CD8-positive, alpha-beta memory T cell (primary cell): ENCODE measurements at places on chromosomes 12 and 14.

DNA sequence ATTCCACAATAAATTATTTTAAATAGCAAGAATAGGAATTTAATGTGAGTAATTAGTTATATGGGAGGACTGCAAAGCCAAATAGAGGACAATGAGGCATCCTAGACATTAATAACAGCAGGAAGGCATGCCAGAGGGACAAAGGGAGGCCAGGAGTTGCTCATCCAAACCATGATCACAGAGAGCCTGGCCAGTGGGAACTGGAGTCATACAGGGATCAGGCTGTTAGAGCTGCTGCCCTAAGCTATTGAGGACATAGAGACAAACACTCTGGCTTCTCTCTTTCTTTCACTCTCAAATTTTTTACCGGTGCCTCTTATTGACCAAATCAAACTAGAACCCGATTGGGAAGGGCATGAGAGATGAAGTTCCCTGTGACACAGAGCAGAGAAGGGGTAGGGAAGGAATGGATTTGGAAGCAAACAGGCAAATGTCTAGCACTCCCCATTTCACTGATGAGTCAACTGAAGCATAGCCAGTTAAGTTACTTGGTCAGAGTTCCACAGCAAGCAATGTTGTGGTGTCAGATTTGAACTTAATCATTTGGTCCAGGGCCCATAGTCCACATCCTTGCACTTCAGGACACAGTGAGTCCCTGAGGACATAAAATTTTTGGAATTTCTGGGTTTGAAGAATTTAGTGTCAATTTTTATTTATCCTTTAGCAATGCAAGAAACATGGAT lies 17.9 kb upstream of the CFAP54 start:
- no peak for DNase-seq

GRCh38 chr12:115972241-115972640 lies 305.3 kb downstream of the MED13L start:
- no peak for DNase-seq

GRCh38 chr14:73248108-73248868 lies 11.0 kb downstream of the PAPLN start:
- DNase-seq, result no peak

- DNase-seq, result no peak
These were observed 32.8 kb downstream of the FMNL3 start for GRCh38 chr12:49674318-49674981.

DNA sequence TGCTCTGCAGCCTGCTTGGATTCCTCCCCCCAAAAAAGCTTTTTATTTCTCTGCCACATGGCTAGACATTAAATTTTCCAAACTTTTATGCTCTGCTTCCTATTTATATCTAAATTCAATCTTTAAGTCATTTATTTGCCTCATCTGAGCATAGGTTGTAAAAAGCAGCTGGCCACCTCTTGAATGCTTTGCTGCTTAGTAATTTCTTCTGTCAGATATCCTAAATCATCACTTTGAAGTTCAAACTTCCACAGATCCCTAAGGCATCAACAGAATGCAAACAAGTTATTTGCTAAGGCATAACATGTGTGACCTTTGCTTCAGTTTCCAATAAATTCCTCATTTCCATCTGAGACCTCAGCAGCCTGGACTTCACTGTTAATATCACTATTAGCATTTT lies 209.6 kb downstream of the FSCB start:
- no peak for DNase-seq

GRCh38 chr12:81726634-81727033 lies 32.5 kb downstream of the PPFIA2 start:
- DNase-seq, result no peak

GRCh38 chr12:22409377-22410164 lies 75.1 kb upstream of the ST8SIA1 start:
- peak; percentile 38 for DNase-seq

DNA sequence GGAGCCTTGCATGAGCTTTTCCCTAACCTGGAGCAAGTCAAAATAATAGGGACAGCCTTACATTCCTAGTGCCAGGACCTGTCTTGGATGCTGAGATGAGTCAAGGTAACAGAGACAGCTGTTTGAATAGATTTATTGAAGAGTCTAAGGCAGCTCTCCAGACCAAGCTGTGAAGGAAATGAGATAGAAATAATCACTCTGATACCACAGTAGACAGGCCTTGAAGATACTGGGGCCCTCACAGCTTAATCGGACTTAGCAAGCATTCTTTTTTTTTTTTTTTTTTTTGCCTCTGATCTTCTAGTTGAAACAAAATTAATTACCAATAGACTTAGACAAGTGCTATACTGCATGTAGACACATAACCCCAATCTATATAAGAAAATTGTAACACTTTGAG lies 3.1 kb upstream of the RNASE9 start:
- no peak for DNase-seq

GRCh38 chr12:70557583-70558191 lies 79.5 kb downstream of the PTPRB start:
- no peak for DNase-seq

DNA sequence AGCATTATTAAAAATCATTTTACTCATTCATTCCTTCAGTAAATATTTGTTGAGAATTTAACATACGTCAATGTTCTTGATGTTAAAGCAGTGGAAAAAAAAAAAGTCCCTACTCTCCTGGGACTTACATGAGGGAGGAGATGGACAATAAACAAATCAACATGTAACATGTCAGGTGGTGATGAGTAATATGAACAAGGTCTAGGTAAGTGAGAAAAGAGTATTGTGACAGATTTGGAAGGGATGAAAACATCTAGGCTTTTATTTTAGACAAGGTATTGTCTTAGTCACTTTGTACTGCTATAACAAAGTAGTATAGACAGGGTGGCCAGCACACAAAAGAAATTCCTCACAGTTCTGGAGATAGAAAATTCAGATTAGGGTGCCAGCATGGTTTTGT lies 167.2 kb downstream of the FSCB start:
- DNase-seq, result no peak

DNA sequence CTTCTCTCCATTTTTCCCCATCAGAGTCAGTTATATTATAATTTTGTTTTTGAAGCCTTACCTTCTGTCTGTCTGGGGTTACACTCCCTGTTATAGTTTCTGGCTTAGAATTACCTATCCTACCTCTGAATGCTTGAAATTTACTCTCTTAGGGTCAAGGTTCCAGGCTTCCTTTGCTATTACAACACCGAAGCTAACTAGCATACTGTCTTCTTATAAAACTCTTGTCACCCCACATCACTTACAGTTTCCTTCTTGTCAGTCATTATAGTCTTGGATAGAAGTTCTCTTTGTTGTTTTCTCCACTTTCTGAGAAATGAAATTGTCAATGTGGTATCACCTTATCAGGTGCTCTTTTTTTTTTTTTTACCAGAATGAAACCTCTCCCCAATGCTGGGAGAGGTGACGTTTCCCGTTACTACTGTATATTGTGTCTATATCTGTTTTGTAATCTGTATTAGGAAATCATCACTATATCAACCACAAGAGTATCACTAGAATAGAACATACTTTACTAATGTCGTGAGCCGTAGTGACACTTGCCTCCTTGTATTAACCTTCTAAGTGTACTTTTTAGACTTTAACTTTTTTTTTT lies 69.2 kb upstream of the PSMA6 start:
- DNase-seq, result no peak

- DNase-seq, result no peak
These were observed 15.4 kb upstream of the YY1 start for GRCh38 chr14:100223332-100224201.

DNA sequence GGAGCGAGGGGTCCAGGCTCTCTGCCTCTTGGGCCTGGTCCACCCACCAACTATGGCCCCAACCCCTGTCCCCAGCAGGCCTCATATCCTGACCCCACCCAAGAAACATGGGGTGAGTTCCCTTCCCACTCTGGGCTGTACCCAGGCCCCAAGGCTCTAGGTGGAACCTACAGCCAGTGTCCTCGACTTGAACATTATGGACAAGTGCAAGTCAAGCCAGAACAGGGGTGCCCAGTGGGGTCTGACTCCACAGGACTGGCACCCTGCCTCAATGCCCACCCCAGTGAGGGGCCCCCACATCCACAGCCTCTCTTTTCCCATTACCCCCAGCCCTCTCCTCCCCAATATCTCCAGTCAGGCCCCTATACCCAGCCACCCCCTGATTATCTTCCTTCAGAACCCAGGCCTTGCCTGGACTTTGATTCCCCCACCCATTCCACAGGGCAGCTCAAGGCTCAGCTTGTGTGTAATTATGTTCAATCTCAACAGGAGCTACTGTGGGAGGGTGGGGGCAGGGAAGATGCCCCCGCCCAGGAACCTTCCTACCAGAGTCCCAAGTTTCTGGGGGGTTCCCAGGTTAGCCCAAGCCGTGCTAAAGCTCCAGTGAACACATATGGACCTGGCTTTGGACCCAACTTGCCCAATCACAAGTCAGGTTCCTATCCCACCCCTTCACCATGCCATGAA lies 8.6 kb downstream of the ARHGAP9 start:
- no peak for DNase-seq

- DNase-seq, result no peak
These were observed 228.7 kb upstream of the SFSWAP start for GRCh38 chr12:131482199-131482598.

- no peak for DNase-seq
These were observed 170.0 kb upstream of the VASH1 start for GRCh38 chr14:76591266-76591665.

DNA sequence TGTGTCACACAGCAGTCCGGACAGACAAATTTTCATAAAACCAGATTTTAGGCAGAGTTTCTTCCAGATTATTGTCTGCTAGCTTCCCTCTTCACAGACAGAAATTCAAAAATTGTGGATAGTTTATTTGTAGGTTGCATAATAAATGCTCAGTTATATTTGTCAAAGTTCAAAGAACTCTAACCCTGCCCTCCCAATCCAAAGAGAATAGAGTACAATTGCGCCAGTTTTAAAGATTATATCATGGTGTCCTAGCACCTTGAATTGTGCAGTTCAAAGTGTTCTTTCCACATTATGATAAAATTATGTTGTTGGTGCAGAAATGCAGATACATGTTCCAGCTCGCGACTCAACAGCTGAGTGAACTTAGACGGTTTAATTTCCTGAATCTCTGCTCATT lies 263.1 kb downstream of the PRKD1 start:
- no peak for DNase-seq

GRCh38 chr12:12720052-12720451 lies 2.9 kb downstream of the CDKN1B start:
- no peak for DNase-seq
